Cortex of kidney (tissue), 1 donor: ENCODE measurements at places on chromosomes 4 and X.

DNA sequence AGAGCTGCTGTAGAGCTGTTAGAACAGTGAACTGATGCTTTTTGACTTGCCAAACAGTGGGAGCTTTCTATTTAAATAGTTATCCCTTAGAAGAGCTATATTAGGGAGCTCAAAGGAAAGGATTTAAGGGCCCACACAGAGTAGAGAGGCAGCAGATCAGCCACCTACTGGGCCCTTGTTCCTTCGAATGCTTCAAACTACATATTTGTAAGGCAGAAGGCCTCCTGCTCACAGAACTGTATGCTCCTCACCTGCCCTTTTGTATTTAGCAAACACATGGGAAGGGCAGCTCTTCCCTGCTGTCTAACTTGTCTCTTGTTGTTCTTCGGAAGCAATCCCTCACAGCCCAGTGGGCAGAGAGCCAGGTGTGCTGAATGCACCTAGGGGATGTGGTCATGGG, 38.0 kb downstream of the IL1RAPL1 start:
- DNase-seq: no peak

DNA sequence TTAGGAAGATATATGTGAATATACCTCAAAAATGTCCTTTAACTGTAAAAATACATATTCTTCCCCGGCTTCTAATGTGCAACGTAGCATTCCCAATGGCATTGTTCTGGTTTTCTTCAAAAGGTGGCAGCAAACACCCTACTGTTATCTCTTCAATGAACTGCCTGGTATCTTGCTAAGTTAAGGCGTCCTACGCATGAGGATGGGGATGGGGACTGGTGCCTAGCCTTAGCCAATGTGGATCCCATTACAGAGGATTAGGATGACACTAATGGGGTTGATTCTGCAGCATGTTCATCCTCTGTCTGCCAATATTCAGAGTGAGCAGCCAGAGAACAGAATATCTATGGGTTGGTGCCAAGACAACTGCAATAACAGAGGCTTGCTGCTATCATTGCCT, 334.9 kb upstream of the ADGRL3 start:
- no peak for DNase-seq

GRCh38 chrX:136861877-136862276, 18.6 kb downstream of the RBMX start:
- no peak for DNase-seq

- DNase-seq: no peak
Observed at GRCh38 chr4:136967069-136967468, 565.2 kb downstream of the PCDH18 start.

GRCh38 chr4:11312389-11312788, 116.3 kb downstream of the HS3ST1 start:
- DNase-seq: no peak

GRCh38 chrX:42505016-42505415, 272.9 kb downstream of the PPP1R2C start:
- DNase-seq: no peak

DNA sequence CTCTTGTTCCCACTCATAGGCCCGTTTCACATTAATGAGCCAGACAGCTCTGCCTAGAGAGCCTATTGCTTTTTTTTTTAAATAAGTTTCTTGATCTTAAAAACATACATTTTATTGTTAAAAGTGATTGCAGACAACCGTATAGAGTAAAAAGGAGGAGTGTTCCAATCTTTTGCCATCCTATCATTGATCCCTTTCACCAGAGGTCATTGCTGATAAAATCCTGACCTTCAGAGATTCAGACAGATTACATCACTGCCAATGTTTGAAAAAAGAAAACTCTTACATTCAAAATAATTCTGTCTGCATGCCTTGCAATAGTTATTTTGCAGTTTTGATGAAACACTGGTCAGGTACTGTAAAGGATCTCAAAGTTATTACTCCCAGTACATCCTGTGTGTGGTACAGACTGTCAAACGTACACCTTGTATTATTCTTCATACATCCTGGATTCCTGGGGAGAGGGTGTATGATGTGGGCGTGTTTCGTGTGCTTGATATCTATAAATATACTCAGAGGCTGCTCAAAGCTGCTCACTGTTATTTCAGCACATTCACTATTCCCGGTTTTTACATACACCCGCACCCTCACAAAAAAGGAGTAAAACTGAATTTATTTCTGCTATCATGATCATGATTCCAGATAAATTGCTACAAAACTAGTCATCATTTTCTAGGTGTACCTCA, 15.4 kb upstream of the KLHL2 start:
- no peak for DNase-seq

DNA sequence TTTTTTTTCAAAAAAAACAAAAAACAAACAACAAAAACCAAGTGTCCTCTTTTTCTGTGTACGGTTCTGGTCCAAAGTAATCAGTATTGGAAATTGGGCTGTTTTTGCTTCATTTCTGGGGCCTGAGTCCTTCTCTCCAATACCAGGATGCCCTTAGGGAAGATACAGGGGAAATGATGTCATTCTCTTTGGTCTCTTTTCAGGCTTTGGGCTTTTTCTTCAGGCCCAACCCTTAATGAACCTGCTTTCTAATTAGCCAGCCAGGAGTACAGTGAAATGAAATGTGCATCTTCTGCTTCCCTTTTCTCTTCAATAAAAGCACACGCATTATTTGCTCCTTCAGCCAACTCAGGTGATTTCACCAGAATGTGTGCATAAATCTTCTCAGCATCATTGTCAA, 52.6 kb upstream of the RBPJ start:
- DNase-seq: no peak

GRCh38 chrX:19814240-19814639, 73.2 kb downstream of the SH3KBP1 start:
- DNase-seq: no peak

DNA sequence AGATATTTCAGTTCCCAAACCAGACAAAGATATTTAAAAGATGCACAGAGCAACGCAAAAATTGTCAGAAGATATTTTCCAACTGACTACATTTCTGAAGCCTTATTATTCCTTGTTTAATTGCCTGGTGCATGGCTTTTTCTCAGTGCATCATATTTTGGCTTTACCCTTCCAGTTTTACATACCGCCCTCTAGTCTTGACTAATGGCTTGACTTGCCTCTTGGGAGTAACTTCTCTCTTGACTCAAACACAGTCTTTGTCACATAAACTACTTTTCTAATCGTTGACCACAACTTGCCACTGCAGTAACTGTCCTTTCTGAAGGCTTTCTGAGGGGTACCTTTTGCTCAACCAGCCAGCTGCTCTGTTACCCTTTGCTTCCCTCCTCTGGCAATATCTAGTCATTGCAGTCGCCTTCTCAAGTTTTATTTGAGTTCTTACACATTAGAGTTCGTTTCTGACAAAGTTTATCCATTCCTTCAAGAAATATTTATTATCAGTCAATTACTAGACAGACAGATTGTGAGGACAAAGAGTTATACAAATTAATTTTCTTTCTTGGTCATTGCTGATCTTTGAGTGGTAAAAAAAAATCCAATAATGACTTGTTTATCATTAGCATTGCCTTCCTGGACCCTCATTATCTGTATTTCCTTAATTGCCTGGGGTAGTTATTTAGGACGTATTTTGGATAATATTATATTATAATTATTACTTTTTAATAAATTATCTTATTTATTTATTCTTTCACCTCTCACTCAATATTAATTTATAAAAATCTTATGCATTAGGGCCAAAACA, 506.9 kb upstream of the PCDH10 start:
- DNase-seq: no peak

DNA sequence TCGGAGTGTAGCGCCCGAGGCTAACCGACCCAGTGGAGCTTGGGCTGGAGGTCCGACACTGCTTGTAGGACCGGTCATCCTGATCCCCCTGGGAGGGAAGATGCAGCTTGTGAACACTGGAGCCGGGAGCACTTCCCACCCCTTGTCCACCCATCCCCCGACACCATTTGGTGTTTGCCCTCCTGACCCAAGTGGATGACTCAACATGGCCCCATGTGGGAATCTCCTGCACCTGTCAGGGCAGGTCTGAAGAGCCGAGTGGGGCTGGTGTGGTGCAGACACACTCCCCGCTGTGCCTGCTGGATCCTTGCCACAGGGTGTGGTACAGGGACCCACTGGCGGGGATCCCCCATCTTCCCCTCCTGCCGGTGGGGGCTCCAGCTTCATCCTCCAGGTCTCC, 90.0 kb upstream of the AFAP1 start:
- DNase-seq: no peak

DNA sequence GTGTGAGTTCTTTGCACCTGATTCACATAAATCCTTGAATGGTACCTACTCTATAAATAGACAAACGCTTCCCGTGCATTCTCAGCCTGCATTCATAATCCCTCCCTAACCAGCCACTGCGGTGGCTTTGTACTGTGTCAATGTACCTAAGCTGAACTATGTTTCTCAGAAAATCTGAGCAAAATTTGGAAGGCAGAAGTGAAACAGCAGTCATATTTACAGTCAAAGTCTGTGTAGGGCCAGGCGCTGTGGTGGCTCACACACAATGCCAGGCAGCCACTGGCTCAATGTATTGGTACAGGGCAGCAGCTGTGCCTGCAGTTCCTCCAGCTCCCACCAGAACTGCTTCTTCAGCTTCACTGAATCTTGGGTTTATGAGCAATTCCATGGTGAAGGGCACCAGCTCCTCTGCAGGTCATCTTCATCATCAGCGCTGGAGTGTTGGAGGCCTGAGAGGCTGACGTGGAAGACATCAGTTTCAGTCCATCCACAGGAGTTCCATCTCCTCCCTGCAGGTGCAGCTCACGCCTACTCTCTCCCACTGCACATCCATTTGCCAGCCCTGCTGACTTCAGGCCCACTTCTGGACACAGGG, 32.3 kb upstream of the IRF2 start:
- no peak for DNase-seq

- DNase-seq: no peak
Observed at GRCh38 chr4:152162331-152162697, 373.6 kb downstream of the FBXW7 start.

DNA sequence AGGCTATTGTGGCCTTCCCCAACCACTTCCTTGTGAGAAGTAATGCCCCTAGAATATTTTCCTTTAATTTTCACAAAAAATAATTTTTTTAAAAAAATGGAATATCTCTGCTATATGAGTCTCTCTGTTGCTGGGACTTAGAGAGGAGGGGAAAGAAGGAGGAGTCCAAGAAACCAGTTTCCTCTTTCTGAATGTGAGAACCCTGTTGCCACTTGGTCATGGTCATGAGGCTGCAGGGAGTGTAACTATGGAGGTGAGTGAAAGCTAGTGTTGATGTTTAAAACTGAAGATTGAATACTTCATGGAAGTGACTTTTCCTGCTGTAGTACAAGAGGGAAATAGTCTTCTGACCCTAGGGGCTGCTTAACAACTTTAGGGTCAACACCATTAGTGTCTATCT, 20.4 kb downstream of the KIAA1210 start:
- no peak for DNase-seq

DNA sequence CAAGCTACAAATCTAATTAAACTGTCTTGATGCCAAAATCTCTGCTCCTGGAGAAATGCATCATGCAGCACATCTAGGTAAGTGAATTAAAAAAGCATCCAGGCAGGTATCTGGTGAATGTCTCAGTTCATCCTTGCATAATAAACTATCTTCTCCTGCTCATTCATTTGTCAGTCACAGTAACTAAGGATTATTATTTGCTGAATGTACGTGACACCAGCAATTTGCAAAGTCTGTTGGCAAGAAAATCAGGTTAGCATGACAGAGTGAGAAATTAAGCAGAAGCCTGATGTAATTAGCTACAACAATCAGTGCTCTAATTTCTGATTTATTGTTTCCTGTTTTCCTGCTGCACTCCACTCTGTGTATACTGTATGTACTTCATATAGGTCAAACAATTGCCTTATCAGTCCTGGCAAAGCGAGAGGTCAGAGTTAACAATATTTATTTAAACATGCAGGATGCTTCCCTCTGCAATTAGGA, 213.6 kb downstream of the FBXO8 start:
- no peak for DNase-seq

DNA sequence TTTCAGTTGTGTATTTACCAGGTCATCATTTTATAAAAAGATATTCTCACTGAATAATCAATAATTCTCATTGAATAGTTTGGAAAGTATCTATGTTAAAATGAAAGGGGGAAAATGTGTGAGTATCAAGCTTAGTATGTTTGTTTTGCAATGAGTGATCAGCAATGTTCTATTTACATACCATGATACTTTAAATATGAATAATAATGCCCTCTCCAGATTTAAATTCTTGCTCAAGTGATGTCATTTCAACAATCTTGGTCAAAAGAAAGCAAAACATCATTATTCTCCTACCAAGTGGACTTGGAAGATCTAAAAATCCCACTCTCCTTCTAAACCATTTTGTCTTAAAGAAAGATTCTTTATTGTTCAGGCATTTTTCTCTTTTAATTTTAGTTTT, 42.1 kb upstream of the ANKRD50 start:
- no peak for DNase-seq

DNA sequence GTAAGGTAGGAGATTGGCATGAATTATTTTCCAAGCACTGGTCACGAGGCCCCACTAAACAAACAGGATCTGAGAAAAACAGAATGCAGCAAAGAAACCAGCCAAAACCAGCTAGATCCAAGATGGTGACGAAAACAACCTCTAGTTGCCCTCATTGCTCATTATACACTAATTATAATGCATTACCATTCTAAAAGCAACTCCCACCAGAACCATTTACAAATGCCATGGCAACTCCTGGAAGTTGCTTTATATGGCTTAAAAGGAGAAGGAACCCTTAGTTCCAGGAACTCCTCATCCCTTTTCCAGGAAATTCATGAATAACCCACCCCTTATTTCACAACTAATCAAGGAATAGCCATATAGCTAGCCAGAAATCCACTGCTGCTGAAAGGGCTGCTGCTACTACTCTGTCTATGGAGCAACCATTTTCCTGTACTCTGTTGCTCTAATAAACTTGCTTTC, 69.3 kb downstream of the ABCB7 start:
- no peak for DNase-seq

GRCh38 chrX:69145714-69146113, 19.5 kb downstream of the PJA1 start:
- DNase-seq: no peak

GRCh38 chrX:21581479-21581878, 76.7 kb downstream of the KLHL34 start:
- no peak for DNase-seq

GRCh38 chr4:6715704-6716017, 313 bp upstream of the BLOC1S4 start:
- DNase-seq: no peak

- no peak for DNase-seq
Observed at GRCh38 chr4:148344941-148345340, 97.3 kb downstream of the NR3C2 start.

DNA sequence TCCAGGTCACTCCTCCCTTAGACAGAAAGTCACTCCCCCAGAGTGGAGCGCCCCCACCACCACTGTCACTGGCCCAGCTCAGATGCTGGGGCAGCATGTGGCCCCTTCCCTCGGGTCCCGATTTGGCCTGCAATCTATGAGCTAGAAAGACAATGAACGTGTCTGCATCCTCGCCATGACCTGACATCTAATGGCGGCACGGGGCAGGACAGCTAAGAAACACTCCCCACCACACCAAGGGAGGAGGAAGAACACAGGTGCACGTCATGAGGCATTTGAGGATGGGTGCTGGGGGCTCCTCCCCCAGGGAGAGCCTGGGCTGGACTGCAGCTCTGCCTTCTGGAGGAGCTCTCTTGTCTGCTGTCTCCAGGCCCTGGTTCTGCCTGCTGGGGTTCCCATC, 8.7 kb downstream of the RNF212 start:
- no peak for DNase-seq
